ENCODE measurements at places on chromosomes 3 and 15.
A peak's percentile ranks its signal among the peaks of the same experiment; 100 is the strongest.

DNA sequence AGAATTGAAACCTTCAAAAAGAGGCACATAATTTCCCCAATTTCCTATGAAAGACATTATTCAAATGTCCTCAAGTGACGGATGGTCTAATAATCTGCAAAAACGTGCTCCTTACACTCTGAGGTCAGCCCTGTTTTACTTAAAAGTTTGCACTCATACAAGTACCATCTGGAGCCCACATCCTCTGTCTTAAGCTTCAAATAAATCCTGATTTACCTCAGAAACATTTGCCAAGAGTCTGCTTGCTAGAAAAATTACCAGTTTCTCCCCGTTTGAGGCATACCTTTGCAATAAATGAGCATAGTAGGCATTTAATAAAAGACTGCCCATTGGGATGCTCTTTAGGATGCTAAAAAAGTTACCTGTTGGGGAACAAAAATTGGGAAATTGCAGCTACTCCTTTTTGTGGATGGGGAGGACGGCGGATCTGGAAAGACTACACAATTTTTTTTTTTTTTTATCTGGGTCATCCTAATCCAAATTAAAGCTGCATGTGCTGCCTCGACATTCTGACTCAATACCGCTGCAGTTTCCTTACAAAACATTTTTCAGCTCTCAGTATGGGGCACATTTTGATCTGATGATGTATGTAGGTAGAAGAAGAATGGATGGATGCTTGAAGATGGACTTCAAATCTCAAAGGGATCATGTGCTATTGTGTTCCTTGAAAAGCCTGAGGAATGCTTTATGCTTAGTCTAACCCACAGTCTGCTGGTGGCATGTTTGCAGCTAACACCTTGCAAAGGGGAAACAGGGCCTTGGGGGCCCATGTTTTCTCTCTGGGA, 233.7 kb upstream of the ADAMTS9 start:
- no peak for DNase-seq

GRCh38 chr3:184559336-184559735, 2.2 kb upstream of the EPHB3 start:
- DNase-seq, result no peak

- DNase-seq, result no peak
Measured at GRCh38 chr3:116916836-116917235, 207.3 kb downstream of the TUSC7 start.

DNA sequence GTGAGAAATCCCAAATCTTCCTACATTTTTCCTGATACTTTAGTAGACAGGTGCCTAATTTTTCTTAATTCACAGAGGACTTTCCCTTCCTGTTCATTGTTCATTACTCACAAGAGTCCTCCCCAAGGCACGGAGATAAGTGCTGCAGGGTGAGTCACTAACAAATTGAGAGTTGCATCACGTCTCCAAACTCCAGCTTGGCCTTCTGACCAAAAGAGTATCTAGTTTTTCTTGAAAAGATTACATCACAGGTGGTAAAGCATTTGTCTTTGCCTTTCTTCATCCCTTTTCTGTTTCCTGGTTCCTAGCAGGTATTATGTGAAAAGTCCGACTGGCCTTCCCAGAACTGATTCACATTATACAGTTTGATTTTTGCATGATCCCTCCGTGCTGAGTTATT, 24.9 kb upstream of the RASGRP1 start:
- DNase-seq, result peak; percentile 52

DNA sequence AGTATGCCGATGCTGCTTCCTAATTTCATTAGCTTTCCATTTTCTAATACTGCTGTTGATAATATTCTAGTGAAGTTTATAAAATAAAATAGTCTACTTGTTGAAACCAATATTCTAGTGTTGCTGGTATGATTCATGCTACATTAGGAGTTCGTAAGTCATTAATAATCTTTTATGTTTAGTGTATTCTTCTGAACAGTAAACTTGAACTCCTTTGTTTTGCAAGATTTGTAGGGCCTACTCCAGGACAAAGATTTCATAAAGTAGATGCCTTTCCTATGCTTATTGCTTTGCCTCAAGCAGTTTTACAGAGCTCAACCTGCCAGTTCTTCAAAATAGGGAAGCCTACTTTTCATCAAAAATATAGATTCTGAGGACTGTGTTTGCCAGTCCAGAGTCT, 111.5 kb downstream of the RSRC1 start:
- no peak for DNase-seq

DNA sequence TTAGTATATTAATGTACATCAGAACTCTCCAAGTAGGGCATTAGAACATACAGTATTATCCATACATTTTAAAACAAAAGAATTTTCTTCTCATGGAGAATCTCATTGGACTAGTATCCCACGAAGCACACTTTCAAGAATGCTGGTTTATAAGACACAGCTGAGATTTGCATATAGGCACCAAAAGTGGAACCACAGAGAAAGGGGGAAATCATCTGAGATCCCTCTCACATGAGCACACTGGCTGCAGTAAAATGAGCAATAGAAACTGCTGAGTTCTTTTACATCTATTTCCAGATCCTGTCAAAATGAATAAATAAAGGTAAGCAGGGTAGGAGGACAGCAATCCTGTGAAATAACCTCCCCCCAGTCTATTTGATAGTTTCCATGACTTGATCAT, 665.3 kb downstream of the FHIT start:
- DNase-seq, result no peak

GRCh38 chr15:100033140-100033857, 300.1 kb upstream of the LYSMD4 start:
- DNase-seq, result no peak

GRCh38 chr15:56963710-56964109, 45.3 kb downstream of the TCF12 start:
- no peak for DNase-seq

GRCh38 chr15:71291723-71292122, 176.5 kb downstream of the THSD4 start:
- no peak for DNase-seq

DNA sequence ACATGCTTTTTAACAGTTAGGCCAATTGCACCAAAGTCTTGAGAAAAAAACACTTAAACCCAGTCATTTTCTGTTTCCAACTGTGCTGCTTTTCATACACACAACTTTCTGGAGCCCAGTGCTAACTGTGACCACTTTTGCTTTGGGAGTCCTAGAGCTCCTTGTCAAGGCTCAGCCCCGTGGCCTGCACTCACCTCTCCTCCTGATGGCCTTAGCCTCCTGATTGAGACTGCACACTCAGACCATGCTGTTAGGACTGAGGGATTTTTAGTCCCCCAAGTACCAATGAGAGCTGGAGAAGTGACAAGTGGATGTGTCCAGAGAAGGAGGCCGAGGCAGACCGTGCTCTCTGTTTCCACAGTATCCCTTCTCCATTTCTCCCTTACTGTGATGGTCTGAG, 15.2 kb upstream of the RARRES1 start:
- no peak for DNase-seq

GRCh38 chr3:71478568-71478967, 105.0 kb downstream of the FOXP1 start:
- DNase-seq, result peak; percentile 15

DNA sequence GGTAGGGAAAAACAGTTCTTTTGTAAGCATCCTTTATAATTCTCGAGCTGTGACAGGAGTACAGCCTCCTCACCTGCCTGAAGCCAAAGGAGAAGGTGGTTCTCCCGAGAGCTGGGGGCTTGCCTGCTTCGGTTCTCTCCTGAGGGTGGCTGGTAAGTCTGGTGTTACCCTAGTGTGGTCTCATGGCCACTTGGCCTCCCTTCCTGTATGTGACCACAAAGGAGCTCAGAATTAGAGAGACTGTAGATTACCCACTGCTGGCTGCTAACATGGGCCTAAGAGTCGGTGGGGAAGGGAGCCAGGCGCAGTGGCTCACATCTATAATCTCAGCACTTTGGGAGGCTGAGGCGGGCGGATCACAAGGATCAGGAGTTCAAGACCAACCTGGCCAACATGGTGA, 12.6 kb downstream of the PDHB start:
- no peak for DNase-seq

DNA sequence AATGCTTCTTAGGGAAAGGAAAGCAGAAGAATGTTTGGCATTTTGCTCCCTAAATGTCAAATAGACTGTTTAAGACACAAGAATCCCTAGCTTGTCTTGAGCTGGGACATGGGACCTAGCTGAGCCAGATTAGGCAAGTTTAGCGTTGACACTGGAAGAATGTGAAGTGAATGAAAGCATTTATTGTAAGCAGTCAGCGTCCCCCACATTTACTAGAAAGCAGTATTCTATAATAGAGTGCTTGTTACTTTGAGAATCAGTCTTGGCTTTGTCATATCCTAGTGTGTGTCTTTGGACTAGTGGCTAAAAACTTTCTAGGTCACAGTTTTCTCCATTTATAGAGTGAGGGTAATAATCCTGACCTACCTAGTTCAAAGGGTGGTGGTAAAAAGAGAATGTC, 161.6 kb downstream of the ADAMTSL3 start:
- DNase-seq, result no peak

GRCh38 chr3:73669260-73669659, 44.5 kb upstream of the PDZRN3 start:
- DNase-seq, result no peak

- DNase-seq, result no peak
Measured at GRCh38 chr15:100078511-100079220, 263.1 kb downstream of the ADAMTS17 start.

- peak; percentile 66 for DNase-seq
Measured at GRCh38 chr3:136042608-136043221, 77.2 kb downstream of the PPP2R3A start.

GRCh38 chr3:143031327-143031726, 30.0 kb downstream of the U2SURP start:
- no peak for DNase-seq

DNA sequence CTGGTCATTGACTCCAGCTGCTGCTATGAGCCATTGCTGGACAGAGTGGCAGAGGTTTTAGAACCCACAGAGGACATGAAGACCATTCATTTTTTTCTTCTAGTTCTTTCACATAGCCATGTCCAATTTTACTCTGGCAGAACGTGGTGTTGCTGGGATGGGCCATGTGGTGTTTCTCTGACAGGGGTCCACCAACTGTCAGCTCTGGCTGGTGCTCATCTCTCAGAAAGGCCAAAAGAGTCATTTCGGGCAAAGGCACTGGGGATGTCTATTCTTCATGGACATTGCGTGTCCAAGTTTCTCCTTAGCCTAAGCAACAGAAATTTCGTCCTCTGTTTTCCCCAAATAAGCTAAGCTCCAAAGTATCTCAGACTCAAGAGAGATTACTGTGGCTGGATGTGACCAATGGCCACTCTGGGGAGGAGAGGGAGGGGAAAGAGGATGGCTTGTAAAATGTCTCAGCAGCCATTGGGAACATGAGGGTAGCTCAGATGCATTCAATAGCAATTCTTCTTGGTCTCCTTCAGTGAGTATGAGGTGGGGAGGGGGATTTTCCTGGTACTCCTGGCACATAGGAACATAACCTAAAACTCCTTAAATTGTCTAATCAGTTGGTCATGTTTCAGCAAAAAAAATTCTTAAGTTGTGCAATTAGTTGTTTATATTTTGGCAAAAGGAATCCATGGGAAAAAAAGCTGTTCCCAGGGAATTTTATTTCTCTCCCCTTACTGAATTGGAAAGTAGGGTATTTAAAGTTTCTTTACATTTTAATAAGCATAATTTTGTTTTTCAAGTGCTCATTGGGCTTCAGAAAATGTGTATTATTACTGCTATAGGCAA, 131.6 kb upstream of the MITF start:
- DNase-seq, result no peak

DNA sequence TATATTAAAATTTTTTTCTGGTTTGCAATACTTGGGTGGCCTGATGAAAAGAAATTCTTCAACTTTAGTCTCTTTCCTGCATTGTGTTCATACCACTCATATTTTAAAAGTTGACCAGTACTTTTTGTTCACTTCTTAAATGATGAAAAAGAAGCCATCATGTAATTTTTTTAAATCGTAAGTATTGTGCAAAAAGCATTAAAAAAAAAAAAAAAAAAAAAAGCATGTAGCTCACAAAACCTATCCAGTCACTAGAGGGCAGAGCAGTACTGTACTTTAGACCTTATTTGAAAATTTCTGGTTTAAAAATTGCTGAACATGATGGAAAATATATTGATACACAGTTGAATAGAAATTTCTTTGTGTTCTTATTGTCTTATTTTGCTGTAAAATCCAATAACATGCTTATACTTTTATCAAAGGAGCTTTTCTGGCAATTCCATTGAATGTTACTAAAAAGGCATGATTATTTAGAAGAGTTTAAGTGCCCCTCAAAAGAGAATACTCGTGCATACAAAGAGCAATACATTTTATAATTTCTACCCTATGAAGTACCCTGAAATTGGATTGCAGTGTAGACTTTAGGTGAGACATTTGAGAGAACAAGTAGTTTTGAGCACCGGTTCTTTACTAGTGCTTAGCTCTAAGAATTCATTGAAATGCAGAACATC, 137.7 kb downstream of the BBX start:
- peak; percentile 26 for DNase-seq

DNA sequence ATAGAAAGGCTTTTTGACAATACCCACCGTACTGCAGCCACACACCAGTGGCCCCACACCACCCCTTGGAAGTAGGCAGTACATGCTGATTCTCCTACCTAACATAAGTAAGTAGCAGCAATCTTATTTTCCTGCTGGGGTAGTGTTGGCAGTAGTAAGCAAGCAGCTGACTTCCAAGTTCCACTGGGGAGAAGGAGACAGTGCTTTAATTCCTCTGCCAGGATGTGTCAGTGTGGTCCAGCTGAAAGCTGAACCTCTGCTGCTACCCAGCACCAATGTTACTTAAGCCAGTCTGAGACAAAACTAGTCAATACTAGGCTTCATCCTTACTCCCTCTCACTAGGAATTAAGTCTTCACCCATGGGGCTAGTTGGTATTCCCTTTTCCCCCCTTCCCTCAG, 74.7 kb downstream of the DZIP3 start:
- DNase-seq, result no peak

DNA sequence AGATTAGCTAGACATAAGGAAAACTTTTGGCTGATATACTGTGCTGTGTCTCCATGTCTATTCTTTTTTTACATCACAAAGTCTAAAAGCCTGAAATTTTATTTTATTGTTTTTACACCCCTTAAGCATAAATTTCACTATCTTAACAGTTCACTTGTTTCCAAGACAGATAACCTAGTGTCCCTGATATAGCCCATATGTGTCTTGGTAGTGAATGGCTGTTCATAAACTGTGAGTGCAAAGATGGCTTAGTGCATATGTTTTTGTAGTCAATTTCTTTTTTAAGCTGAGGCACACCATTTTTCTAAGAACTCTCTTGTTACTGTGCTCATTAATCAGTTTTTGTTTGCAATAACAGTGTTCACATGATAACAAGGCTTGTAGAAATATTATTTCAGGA, 381.1 kb downstream of the OXSM start:
- no peak for DNase-seq

GRCh38 chr3:176740906-176741663, 456.2 kb downstream of the TBL1XR1 start:
- no peak for DNase-seq

DNA sequence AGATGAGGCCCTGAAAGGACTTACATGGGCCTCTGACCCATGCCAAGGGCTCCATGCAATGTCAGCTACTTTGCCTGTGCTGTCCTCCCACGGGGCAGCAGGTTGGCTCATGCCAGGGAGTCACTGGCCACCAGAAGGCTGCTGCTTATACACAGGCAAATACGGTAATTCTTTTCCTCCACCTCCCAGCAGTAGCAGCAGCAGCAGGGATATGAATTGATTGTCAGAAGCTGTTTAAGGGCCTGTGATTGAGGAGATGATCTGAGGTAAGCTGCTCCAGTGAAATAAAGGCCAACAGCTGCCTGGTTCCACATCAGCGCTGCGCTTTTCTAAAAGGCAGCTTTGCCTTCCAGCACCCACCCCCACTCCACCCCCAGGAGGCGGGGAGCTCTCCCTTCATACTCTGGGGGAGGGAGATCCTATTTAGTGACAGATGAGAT, 250.5 kb downstream of the SHQ1 start:
- no peak for DNase-seq
